Right atrium auricular region (tissue), 2 donors: ENCODE measurements at places on chromosomes 16 and 17.

- DNase-seq: no peak
Observed at GRCh38 chr17:13273806-13274205, 256.0 kb upstream of the ELAC2 start.

DNA sequence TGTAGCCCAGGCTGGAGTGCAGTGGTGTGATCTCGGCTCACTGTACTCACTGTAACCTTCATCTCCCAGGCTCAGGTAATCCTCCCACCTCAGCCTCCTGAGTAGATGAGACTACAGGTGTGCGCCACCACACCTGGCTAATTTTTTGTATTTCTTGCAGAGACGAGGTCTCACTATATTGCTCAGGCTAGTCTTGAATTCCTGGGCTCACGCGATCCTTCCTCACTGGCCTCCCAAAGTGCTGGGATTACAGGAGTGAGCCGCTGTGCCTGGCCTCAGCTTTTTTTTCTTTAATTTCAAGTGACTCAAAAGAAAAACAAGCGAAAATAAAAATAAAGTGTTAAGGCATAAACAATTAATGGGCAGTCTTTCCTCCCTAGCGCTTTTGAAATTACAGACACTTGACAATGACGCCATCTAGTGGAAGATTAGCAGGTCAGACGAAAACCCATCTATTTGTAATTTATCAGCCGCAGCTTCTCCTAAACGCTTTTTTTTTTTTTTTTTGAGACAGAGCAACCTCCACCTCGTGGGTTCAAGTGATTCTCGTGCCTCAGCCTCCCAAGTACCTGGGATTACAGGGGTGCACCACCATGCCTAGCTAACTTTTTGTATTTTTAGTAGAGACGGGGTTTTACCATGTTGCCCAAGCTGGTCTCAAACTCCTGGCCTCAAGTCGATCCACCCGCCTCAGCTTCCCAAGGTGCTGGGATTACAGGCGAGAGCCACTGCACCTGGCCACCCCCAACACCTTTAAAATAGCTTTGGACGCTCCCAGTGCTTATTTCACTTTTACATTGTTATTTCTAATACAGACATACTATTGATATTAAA, 28.1 kb upstream of the PECAM1 start:
- DNase-seq: no peak

GRCh38 chr17:17440938-17441675, 35.7 kb upstream of the MED9 start:
- no peak for DNase-seq

DNA sequence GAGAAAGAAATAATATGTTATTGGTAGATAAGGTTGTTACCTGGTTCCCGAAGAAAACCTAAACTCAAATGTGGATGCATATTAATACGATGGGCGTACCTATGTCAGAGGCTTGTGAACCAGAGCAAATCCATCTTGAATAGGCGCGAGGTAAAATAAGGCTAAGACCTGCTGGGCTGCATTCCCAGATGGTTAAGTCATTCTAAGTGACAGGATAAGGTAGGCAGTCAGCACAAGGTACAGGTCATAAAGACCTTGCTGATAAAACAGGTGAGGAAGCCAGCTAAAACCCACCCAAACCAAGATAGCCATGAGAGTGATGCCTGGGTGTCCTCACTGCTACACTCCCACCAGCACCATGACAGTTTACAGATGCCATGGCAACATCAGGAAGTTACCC, 1400.1 kb downstream of the CDH8 start:
- no peak for DNase-seq

DNA sequence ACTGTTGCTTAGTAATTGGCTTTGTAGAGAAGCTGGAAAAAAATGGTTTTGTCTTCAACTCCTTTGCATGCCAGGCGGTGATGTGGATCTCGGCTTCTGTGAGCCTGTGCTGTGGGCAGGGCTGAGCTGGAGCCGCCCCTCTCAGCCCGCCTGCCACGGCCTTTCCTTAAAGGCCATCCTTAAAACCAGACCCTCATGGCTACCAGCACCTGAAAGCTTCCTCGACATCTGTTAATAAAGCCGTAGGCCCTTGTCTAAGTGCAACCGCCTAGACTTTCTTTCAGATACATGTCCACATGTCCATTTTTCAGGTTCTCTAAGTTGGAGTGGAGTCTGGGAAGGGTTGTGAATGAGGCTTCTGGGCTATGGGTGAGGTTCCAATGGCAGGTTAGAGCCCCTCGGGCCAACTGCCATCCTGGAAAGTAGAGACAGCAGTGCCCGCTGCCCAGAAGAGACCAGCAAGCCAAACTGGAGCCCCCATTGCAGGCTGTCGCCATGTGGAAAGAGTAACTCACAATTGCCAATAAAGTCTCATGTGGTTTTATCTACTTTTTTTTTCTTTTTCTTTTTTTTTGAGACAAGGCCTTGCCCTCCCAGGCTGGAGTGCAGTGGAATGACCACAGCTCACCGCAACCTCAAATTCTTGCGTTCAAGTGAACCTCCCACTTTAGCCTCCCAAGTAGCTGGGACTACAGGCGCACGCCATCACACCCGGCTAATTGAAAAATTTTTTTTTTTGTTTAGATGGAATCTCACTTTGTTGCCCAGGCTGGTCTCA, 6.2 kb upstream of the TMEM235 start:
- no peak for DNase-seq

DNA sequence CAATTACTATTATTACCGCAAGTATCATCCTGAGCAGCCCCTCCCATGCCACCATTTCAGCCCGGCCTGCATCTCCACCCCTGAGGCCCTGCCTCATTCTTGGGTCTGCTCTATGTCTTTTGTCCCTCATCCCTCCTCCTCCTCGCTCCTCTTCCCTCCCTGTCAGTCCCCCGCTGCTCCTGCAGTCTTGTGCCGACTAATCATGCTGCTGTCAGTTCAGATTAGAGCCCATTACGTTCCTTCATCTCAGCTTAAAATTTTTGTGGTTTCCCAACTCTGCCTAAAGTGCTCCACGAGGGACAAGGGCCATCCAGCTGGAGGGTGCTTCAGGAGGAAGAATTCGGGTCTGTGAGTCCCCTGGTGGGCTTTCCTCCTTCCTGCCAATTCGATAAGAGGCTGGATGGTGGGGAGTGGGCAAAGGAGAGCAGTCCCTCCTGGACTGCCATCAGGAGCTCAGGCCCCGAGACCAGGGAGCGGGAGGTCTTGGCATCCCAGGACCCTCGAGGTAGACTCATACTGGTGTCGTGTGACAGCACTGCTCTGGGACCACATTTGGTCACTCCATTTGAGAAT, 32.9 kb upstream of the GOSR2 start:
- no peak for DNase-seq

DNA sequence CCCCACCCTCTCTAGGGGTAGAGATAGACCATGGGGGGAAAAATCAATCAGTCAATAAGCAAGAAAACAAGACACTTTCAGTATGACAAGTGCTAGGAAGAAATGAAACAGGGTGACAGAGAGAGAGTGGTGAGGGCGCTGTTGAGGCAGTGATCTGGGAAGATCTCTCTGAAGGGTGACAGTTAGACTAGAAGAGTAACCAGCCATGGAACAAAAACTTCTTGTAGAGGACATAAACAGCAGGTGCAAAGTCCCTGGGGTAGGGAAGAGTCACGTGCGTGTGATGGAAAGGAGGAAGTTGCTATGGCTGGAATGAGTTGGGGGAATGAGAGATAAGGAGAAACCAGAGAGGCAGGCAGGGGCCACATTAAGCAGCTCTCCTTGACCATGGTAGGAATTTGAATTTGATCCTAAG, 16.8 kb upstream of the EMP2 start:
- no peak for DNase-seq

- DNase-seq: no peak
Observed at GRCh38 chr16:10966129-10966528, 21.8 kb downstream of the CLEC16A start.

- DNase-seq: no peak
Observed at GRCh38 chr17:27968206-27968732, 74.2 kb upstream of the NLK start.

- DNase-seq: no peak
Observed at GRCh38 chr16:29868396-29869009, 5.5 kb upstream of the CDIPT start.

DNA sequence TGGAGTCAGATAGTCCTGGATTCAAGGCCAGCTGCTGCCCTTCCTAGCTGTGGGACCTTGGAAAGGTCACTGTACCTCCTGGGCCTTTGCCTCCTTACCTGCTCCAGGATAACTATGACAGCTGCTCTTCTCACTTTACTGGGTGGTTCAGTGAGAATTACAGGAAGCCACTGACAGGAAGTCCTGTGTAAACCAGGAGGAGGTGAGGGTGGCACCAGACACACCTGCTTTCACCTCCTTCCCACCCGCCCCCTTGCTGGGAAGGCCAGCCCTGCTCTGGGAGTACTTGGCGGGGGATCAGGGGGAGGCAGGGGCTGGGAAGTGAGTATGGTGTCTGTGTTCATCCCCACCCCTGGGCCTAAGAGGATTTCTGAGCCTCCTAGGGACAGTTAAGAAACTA, 42.6 kb downstream of the CPNE2 start:
- DNase-seq: no peak

DNA sequence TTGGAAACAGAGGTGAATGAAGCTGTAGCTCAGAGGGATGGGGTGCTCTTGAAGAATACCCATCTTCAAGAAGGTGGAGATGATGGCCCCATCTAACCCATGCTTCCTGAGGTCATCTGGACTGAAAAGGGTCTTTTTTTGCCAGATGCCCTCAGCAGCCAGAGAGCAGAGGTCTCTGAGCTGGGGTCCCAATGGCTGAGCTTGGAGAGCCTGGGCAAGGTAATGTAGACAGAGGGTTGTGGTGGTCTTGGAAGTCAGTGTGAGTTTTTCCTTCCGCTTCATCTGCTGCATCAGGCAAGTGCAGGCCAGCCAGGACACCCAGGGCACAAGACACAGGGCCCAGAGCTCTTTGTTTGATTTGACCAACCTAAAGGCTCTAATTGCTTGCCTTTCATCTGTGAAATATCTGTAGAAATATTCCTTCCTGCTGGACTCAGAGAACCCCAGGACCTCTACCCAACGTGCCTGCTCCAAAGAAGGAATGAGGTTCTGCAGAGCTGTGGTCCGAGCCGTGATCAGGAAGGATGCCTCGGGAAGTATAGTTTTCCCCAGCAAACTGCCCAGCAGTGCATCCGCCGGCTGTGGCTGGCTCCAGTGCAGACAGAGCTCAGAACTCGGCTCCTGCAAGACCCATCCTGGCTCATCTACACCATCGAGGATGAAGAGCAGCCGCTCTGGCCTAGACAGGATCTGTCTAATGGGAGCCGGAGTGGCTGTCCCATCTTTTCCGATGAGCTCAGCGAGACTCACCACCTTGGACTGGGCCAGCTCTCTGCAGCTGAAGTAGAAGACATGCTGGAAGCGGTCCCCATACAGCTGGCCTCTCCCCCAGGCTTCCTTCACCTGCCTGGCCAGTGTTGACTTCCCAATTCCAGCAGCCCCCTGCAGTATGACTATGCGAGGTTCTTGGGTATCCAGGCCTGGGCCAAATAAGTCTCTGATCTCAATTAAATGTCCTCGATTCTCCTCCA, 25.2 kb downstream of the NLRP1 start:
- no peak for DNase-seq

GRCh38 chr17:48860034-48860433, 29.2 kb downstream of the CALCOCO2 start:
- DNase-seq: no peak

DNA sequence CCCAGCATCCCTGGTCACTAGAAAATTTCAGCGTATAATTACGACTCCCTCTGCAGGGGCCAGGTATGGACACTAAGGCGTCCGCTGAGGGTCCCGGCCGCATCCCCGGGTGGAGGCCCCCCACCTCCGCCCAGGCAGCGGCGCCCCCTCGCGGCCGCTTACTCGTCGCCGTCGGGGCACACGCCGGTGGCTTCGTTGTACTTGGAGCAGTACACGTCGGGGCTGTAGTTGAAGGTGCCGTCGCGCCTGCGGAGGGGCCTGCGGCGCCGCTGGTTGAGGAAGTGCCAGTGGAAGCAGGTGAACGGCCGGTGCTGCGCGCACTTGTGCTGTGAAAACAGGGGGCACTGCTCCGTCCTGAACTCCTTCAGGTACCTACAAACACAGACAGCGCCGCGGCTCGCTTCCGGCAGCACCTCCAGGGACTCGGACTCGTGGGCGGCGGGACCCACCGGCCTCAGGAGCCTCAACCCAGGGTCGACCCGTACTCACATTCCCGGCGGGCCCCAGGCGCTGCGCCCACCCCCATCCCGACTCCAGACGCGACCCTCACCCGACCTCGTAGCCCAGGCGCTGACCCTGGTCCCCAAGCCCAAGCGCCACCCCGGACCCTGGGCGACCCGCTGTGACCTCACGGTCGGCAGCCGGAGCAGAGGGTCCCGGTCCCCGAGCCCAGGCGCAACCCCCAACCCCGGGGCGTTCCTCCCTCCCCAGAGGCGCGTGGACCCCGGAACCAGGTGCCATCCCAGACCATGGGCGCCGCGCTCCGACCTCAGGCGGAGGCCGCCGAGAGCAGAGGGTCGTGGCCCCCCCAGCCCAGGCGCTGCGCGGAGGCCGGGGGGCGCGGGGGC, 596 bp downstream of the UNKL start:
- no peak for DNase-seq

GRCh38 chr17:72422204-72422504, 301.3 kb downstream of the SOX9 start:
- no peak for DNase-seq

DNA sequence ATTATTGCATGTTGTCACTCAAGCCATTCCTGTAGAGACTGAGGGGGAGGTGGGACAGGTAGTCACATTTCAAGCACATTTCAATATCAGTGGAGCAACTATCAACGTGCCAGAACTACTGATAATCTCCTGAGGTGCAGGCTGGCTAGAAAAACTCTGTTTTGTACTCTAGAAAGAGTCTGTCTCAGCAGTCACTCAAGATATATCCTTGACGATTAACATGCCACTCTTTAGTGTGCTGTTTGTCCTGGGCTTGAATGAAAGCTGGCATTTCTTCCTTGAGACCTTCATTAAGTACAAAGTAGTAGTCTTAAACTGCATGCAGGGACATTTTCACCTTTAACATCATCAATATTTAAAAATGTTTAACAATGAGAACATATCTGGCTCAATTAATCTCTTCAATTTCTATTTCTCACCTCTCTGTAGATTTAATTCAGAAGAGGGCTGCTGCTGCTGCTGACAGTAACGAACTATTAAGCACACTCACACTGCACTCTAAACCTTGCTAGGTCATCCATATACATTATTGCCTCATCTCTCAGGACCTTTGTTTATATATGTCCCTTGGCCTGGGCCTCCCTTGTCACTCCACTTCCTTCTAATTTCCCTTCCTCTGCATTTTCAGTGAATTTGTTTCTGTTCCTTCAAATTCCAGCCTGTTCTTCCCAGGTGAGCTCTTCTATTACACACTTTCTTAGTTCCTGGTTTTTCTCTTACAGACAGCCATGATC, 412.0 kb downstream of the HAPSTR1 start:
- DNase-seq: no peak

- DNase-seq: no peak
Observed at GRCh38 chr17:66436631-66437030, 134.2 kb downstream of the PRKCA start.
